CD4-positive, alpha-beta T cell treated with Interleukin-17A for 1 hour (primary cell): ENCODE measurements at places on chromosomes 2 and 18.

DNA sequence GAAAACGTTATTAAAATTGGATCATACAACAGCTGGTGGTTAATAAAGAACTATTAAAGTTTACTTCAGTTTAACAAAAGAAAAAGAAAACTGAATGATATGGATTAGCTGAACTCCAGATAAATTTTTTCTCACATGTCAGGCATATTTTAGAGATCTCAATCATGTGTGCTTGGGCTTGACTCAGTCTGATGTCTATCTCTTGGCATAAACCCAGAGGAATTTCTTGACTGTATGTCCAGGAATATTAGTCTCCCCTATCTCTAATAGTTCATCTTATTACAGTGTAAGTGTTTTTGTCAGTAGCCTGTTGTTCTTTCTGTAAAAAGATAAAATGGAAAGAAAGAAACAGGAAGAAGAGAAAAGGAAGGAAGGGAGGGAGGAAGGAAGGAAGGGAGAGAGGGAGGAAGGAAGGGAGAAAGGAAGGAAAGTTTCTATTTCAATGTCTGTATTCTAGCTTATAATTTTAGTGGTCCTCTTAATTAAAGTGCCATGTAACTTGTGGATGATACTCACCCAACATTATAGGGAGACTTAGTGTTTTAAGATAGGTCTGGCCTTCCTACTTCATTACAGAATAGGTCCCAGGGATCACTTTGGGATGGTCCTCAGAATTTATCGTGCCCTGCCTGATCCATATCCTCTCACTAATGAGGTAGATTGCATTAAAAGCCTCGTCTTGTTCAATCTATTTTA, 99.7 kb upstream of the UGP2 start:
- DNase-seq, result no peak

DNA sequence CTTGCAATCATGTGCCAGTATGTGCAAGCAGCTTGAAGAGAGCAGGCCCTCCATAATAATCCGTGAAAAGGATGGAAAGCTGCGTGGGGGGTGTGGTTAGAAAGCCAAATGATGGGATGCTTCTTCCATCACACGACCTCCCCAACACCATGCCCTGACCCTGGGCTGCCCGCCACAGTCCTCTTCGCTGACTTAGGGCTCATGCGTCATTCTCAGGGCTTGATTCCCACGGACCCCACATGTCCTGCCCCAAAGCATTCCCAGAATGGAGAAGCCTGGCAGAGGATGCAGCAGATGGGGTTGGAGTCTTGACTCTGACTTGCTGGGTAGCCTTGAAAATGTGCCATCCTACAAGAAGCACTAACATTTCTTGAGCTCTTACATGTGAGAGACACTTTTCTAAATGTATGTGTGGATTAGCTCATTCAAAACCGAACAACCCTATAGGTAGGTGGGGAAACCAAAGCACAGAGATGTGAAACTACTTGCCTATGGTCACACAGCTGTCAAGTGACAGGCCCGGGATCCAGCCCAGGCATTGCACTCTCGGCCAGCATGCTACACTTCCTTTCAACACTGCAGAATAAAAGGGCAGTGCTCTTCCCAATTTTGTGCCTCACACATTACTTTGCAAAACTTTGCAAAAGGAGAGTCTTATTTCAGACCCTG, 3.7 kb downstream of the TNS1 start:
- DNase-seq, result no peak

DNA sequence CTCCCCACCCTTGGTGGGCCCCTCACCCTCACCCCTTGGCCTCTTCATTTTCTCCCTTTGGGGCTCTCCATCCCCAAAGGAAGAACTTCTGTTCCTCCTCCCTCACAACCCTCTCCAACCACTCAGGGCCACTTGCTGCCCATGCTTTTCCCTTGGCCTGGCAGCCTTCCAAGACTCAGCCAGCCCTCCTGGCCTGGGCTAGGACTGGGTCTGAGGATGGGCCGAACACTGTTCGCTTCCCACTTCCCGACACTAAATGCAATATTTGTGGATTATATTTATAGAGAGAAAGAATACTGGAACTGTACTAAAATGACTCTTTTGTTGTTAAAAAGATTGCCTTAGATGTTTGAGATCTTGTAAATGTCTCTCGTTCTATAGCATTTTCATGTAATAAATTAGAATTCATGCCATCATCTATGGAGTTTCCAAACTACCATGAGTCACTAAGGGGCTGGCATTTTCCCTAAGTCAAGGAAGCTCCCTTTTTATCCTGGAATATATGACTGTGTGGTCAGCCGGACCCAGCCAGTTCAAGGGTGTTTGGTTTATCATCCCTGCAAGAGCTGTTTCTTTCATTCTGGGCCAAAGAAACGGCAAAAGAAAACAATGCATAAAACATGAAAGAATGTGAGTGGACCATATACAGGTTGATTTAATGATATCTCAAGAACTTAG, 3.8 kb downstream of the CXCR2 start:
- DNase-seq, result no peak

DNA sequence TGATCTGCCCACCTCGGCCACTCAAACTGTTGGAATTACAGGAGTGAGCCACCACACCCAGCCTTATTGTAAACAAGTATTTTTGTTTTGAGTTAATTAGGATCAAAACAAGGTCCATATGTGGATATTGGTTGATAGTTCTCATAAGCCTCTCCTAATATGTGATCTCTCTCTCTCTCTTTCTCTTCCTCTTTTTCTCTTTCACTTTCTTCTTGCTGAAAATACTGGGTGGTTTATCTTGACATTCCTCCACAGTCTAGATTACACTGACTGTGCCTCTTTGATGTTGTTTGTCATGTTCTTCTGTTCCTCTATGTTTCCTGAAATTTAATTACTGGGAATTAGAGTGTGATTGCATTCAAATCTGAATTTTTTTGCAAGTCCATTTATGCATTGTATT, 547.5 kb upstream of the NRXN1 start:
- DNase-seq, result no peak

- no peak for DNase-seq
Observed at GRCh38 chr2:205657579-205657978, 24.7 kb upstream of the NRP2 start.
